ENCODE measurements at places on chromosomes 12 and 14.

- no peak for DNase-seq
Measured at GRCh38 chr12:49966511-49967041, 4.9 kb downstream of the AQP5 start.

DNA sequence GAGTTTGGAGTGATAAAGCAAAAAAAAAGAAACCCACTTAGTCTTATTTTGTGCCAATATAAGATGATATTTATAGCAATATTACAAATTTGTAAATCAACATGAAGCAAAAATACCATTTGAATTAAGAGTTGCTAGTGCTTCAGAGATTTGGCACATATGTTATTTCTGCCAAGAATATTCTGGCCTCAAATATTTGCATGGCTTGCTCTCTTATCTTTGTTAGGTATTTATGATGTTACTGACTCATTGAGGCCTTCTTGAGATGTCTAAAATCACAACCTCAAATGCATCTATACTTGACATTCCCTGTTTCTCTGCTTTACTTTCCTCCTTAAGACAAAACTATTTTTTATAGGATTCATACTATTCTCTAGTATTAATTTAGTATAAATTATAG is 301.5 kb downstream of the NELL2 start:
- no peak for DNase-seq

GRCh38 chr14:89773644-89774316 is 180.8 kb downstream of the EFCAB11 start:
- peak; percentile 61 for DNase-seq

- no peak for DNase-seq
Measured at GRCh38 chr14:67332468-67332867, 27.1 kb downstream of the ATP6V1D start.

- peak; percentile 90 for DNase-seq
Measured at GRCh38 chr12:574475-575128, 88.6 kb downstream of the NINJ2 start.

DNA sequence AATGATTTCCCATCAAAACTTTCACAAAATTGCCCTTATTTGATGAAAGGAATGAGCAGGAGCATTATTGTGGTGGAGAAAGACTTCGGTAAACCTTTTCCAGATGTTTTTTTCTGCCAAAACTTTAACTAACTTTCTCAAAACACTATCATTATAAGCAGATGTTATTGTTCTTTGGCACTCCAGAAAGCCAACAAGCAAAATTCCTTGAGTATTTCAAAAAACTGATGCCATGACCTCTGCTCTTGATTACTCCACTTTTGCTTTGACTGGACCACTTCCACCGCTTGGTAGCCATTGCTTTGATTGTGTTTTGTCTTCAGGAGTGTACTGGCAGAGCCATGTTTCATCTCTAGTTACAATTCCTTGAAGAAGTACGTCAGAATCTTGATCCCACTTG is 29.7 kb upstream of the RAB21 start:
- no peak for DNase-seq

- DNase-seq = peak; percentile 94
Measured at GRCh38 chr14:77302926-77303325, 17.8 kb downstream of the POMT2 start.

GRCh38 chr14:33364466-33364865 is 425.8 kb downstream of the NPAS3 start:
- no peak for DNase-seq

GRCh38 chr12:104672501-104673265 is 215.9 kb downstream of the CHST11 start:
- DNase-seq = peak; percentile 80

DNA sequence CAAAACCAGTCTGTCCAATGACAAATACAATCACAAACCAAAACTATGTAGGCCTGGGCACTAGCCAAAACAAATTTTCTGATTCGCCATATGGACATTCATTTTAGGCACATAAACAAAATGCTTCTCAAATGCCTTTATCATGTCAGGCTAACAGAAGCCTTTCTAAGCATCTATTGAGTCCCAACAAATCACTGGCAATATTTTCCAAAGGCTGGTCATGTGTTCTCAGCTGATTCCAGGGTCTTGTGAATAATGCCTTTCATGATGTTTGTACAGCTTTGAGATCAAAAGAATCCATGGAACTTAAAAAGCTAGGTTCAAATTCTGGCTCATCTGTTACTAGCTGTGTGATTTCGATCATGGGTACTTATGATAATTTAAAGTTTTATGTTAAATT is 16.1 kb downstream of the FSCB start:
- no peak for DNase-seq

- DNase-seq = no peak
Measured at GRCh38 chr12:108332791-108333382, 6.2 kb downstream of the CMKLR1 start.

DNA sequence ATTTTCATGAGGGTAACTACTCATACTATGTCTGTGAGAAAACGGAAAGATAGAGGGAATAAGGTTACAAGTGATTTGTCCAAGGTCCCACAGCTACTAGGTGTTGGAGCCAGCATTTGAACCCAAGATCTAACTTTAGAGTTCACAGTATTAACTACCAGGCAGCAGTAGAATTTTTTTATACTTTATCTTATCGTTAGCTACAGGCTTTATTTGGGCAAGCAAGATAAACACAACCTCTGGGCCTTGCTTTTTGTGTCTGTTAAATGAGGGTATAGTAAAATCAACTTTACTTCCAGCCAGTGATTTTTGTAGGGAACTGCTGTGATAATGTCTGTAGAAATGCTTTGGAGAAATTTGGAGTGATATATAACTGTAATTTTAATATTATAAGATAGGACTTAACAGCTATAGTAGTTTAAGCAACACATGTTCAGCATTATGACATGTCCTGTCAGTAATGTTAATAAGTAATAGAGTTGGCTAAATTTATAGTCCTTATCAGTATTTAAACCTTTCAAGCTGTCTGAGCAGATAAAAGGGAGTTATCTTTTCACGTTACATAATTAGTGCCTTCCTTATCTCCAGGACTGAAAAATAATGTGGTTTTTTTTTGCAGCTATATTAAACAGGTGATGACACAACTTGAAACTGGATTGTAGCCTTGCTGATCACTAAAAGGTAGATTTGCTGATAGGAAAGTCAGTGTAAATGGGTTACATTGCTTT is 12.8 kb downstream of the LEMD3 start:
- no peak for DNase-seq

- no peak for DNase-seq
Measured at GRCh38 chr14:21367582-21368144, 16.2 kb downstream of the SUPT16H start.

- DNase-seq = peak; percentile 80
Measured at GRCh38 chr12:71567537-71567936, 96.1 kb downstream of the ZFC3H1 start.

DNA sequence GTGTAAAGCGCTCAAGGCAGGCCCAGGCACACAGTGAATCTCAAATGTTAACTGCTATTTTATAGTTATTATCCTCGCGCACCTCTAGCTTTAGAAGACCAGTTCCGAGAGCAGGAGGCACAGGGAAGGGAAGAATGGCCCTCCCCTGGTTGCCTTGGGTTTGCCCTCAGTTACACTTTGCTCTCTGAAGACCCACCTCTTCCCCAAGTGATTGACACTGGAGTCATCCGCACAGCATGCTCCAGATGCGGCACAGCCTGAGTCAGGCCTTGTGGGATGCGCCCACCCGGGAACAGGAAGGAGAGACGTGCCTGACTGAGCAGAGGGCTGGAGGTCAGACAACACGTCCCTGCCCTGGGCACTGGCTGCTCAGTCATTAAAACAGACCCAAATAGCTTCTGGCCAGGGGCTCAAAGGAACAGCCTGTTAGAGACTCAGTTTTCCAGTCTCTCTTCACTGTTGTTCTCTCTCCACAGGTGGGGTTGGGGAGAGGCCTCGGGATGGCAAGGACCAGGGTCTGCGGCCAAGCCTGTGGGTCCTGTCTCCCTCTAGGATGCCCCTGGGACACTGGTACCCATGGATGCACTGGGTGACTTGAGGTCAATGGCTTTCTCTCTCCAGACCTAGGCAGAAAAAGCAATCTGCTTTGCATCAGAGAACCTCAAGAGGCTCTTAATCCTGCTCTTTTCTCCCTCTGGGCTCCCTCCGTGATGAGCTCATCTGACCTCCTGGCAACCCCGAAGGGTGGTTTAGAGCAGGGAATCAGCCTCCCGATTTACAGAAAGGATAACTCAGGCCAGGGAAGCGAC is 13.6 kb upstream of the MLXIP start:
- peak; percentile 72 for DNase-seq

- no peak for DNase-seq
Measured at GRCh38 chr12:90631591-90632212, 323.3 kb downstream of the CCER1 start.

DNA sequence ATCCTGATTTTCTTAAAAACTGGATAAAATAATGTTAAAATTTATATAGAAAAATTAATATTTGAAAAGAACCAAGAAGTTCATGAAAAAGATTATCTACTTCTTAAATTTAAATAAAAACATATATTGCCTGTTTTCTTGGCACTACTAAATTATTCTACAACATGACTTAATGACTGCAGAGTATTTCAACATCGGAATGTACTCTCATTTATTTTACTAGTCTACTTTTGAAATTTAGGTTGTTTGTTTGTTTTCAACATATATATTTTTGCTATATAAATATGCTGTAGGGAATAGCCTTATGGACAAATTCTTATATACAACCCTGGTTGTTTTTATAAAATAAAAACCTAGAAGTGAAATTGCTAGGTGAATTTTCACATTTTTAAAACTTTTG is 231.6 kb downstream of the RAD51B start:
- no peak for DNase-seq

DNA sequence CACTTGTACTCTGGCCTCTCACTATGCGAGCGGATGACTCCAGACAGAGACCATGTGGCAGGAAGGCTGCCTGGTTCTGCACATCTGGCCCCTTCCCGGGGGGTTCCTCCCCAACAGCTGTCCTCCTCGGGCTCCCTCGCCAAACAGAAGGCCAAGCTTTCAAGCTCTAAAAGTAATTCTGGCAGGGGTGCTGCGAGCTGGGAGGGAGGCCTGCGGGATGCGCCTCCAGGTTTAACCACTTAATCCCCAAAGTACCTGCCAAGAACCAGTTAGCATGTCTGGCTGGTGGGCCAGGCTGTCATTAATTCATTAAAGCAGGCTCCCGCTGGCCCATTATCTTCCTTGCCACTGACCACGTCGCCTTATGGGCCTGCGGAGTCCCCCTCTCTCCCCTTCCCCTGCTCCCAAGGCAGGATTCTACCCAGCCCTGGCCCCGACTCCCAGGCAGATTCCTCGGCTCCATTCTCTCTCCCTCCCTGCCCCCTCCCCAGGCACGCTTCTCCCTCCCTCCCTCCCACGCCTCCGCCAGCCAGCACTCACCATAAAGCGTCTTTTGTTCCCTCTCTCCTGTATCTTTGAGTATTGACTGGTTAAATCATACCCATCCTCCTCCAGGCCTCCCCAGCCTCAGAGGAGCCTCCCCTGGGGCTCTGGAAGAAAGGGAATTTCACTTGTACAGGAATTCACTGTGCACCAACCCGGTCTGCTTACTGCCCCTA is 4.9 kb downstream of the HRK start:
- DNase-seq = no peak

- peak; percentile 65 for DNase-seq
Measured at GRCh38 chr12:90653040-90653439, 301.9 kb downstream of the CCER1 start.

DNA sequence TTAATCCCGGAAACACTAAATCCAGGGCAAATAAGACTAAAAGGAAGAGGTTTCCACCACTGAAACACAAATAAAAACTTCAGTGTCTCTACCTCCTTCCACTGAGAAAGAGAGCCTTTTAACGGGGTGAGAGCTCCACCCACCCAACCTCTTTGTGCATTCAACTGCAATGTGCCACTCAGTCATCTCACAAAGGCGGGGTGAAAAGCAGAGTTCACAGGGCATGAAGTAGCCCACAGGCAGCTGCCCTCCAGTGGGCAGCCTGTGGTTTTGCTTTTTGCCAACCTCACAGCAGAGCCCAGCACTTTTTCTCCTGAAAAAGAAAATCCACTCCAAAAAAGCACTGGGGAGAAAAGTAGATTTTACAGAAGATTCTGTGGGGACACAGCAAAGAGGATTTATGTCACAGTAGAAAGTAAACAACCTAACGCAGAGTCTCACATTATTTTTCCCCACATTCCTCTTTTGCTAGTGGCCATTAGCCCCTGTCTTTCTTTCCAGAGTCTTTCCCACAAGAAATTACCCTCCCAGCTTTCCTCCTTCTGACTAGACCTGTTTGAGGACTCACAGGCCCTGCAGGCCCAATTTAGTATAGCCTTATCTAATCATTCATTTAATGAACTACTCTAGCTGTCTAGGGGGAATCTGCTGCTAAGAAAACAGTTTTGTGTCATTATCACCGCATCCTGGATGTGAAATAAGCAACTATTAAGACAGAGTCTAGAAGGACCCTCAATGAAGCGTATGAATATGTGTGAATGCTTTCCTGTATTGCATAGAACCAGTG is 753.8 kb upstream of the FOXG1 start:
- DNase-seq = no peak

GRCh38 chr14:68392393-68393141 is 400.3 kb downstream of the ZFP36L1 start:
- DNase-seq = peak; percentile 37

- DNase-seq = no peak
Measured at GRCh38 chr12:7859552-7859951, 13.2 kb downstream of the SLC2A14 start.

- DNase-seq = no peak
Measured at GRCh38 chr12:99745121-99745520, 97.6 kb downstream of the GARIN6 start.

DNA sequence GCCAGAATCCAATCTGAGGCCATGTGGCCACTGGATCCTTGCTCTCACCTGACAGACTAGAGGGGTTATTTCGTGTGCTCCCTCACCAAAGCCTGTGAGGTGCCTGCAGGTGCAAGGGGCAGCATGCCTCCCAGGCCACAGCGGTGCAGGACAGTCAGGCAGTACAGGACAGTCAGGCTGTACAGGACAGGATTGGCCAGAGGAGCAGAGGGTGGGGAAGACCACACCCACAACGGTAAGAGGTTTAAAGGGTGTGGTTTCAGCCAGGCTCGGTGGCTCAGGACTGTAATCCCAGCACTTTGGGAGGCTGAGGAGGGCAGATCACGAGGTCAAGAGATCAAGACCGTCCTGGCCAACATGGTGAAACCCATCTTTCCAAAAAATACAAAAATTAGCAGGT is 3.1 kb upstream of the BRF1 start:
- DNase-seq = no peak

- DNase-seq = no peak
Measured at GRCh38 chr12:6367969-6368892, 7.1 kb downstream of the SCNN1A start.
